ENCODE measurements at places on chromosomes 13 and 19. TPM values are rescaled to one million over a fixed set of nuclear protein-coding genes. Genes with fewer than 3 reads are reported as not detected.

NKPD1 gene
- total RNA-seq = not detected

DENND1C gene
- total RNA-seq = 104 TPM

IGLON5 gene
- not detected for total RNA-seq

PGLYRP2 gene
- total RNA-seq = not detected

ZNF91 gene
- total RNA-seq = 64.7 TPM

IL4I1 gene
- 3.7 TPM for total RNA-seq

LGALS4 gene
- total RNA-seq = 2.3 TPM

FAM83E gene
- 2.5 TPM for total RNA-seq

TMEM272 gene
- total RNA-seq = 1.5 TPM

PEG3 gene
- not detected for total RNA-seq

ZNF835 gene
- 1.7 TPM for total RNA-seq

ANKRD24 gene
- 0.72 TPM for total RNA-seq

TEX29 gene
- 0.52 TPM for total RNA-seq

CELF5 gene
- total RNA-seq = 0.20 TPM

ZNF836 gene
- 21.7 TPM for total RNA-seq

LILRB1 gene
- total RNA-seq = not detected

TBXA2R gene
- total RNA-seq = 0.92 TPM

JAK3 gene
- total RNA-seq = 176 TPM

PRTN3 gene
- not detected for total RNA-seq

CYSLTR2 gene
- total RNA-seq = 3.1 TPM

S1PR2 gene
- total RNA-seq = 6.5 TPM

NPHS1 gene
- total RNA-seq = not detected

UBAC2 gene
- 70.5 TPM for total RNA-seq

RNF225 gene
- total RNA-seq = 0.74 TPM

CEACAM3 gene
- not detected for total RNA-seq

WIZ gene
- total RNA-seq = 28.7 TPM

DIRAS1 gene
- total RNA-seq = not detected

TEX101 gene
- not detected for total RNA-seq

ITGBL1 gene
- total RNA-seq = not detected

ZNF585A gene
- 9.2 TPM for total RNA-seq

AMH gene
- total RNA-seq = 5.2 TPM

CEACAM8 gene
- not detected for total RNA-seq

SERTM1 gene
- not detected for total RNA-seq

KLF1 gene
- total RNA-seq = not detected

RFXAP gene
- 13.8 TPM for total RNA-seq

RFPL4A gene
- total RNA-seq = not detected

SIGLEC6 gene
- 0.69 TPM for total RNA-seq

CDC16 gene
- total RNA-seq = 81.6 TPM

LILRB4 gene
- not detected for total RNA-seq

ZNF568 gene
- 6.2 TPM for total RNA-seq

C13orf42 gene
- total RNA-seq = not detected

CEACAM18 gene
- not detected for total RNA-seq

FGF21 gene
- not detected for total RNA-seq

PDX1 gene
- not detected for total RNA-seq

GPX4 gene
- 106 TPM for total RNA-seq

SELENOV gene
- not detected for total RNA-seq

FOSB gene
- total RNA-seq = 36.0 TPM

ERICH6B gene
- not detected for total RNA-seq

CDX2 gene
- not detected for total RNA-seq

CCDC70 gene
- total RNA-seq = not detected

RGL3 gene
- total RNA-seq = not detected

NBEA gene
- total RNA-seq = 0.29 TPM

ICAM5 gene
- total RNA-seq = 0.12 TPM

SHC2 gene
- total RNA-seq = not detected

ZNF415 gene
- 1.9 TPM for total RNA-seq

GJB2 gene
- 5.4 TPM for total RNA-seq

PPFIA3 gene
- total RNA-seq = 1.6 TPM
